Esophagus muscularis mucosa (tissue), 4 donors: ENCODE measurements at places on chromosomes 12 and 14.

GRCh38 chr14:103545915-103546651, 16.4 kb downstream of the BAG5 start:
- no peak overlapping the region for H3K4me3 ChIP-seq
- no peaks in the 10 kb centered on the region for H3K36me3 ChIP-seq
- no peaks in the 10 kb centered on the region for H3K27me3 ChIP-seq
- H3K27ac ChIP-seq = peak overlapping the region; percentile 94
- H3K4me1 ChIP-seq = peaks cover 72% of the 10 kb centered on the region

DNA sequence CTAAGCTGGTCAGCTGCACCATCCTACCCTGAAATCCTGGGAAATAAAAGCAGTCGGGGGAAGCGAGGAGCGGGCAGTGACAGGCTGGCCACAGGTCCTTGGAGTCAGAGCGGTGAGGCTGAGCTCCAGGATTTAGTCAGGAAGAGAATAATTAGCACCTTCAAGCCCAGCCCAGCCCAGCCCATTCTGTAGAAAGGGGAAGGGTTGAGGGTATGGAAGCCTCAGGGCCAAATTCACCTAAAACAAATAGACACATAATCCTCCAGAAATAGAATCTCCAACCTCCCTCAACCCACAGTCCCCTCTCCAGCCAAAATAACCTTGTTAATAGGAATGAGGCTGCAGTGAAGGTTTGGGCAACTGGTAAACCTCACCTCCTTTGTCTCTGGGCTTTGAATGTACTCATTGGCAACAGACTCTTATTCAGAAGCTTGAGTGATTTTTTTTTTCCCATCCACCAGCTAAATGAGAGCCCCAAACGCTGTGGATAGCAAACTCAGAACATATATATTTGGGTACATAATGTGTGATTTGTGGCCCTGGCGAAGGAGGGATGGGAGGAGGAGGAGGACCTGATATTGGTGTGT, 334.1 kb downstream of the DPF3 start:
- H3K4me1 ChIP-seq = no peaks in the 10 kb centered on the region
- no peaks in the 10 kb centered on the region for H3K27me3 ChIP-seq
- DNase-seq = no peak
- H3K36me3 ChIP-seq = no peaks in the 10 kb centered on the region

GRCh38 chr14:55417955-55418354, 6.3 kb upstream of the ATG14 start:
- no peaks in the 10 kb centered on the region for H3K36me3 ChIP-seq
- no peak overlapping the region for H3K27ac ChIP-seq
- no peaks in the 10 kb centered on the region for H3K4me1 ChIP-seq
- DNase-seq = no peak
- no peak overlapping the region for H3K4me3 ChIP-seq

DNA sequence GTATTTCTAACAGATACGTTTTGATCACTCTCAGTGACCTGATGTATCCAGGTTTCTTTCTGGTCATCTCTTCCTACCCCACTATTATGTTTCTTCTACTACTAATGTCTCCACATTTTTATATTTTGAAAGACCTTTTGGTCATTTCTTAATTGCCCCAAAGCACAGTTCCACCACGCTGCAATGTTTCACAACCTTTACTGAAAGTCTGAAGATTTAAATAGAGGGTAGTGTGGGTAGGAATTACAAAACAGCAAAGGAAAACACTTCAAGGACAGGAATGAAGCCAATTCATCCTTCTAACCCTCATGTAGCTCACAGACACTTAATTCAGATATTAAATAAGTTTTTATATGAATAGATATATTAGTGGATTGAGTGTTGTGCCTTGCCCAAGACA, 36.1 kb upstream of the SLC16A7 start:
- no peak for DNase-seq
- no peak overlapping the region for H3K4me3 ChIP-seq
- no peaks in the 10 kb centered on the region for H3K27me3 ChIP-seq
- no peak overlapping the region for H3K27ac ChIP-seq
- H3K36me3 ChIP-seq = no peaks in the 10 kb centered on the region
- H3K4me1 ChIP-seq = no peaks in the 10 kb centered on the region

GRCh38 chr12:129119537-129119936, 266.3 kb downstream of the GLT1D1 start:
- H3K27me3 ChIP-seq = peaks cover 13% of the 10 kb centered on the region
- no peaks in the 10 kb centered on the region for H3K36me3 ChIP-seq
- no peaks in the 10 kb centered on the region for H3K4me1 ChIP-seq
- DNase-seq = no peak
- H3K4me3 ChIP-seq = no peak overlapping the region

DNA sequence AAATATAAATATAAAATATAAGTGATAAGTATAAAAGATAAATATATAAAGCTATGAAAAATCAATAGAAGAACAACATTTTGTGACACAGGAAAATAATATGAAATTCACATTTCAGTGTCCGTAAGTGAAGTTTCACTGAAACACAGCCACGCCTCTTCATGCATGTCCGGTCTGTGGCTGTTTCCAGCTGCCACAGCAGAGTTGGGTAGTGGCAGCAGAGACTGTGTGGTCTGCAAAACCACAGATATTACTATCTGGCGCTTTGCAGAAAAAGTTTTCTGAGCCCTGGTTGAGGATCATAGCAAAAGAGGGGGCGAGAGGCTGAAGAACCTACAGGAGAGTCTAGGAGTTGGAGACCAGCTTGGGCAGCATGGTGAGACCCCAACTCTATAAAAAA, 780 bp downstream of the SERPINA4 start:
- no peaks in the 10 kb centered on the region for H3K27me3 ChIP-seq
- no peaks in the 10 kb centered on the region for H3K4me1 ChIP-seq
- H3K36me3 ChIP-seq = no peaks in the 10 kb centered on the region

- DNase-seq = no peak
- H3K4me1 ChIP-seq = peaks cover 10% of the 10 kb centered on the region
- no peaks in the 10 kb centered on the region for H3K36me3 ChIP-seq
- H3K4me3 ChIP-seq = no peak overlapping the region
These were observed 440.9 kb downstream of the LRIG3 start for GRCh38 chr12:58479401-58479800.

DNA sequence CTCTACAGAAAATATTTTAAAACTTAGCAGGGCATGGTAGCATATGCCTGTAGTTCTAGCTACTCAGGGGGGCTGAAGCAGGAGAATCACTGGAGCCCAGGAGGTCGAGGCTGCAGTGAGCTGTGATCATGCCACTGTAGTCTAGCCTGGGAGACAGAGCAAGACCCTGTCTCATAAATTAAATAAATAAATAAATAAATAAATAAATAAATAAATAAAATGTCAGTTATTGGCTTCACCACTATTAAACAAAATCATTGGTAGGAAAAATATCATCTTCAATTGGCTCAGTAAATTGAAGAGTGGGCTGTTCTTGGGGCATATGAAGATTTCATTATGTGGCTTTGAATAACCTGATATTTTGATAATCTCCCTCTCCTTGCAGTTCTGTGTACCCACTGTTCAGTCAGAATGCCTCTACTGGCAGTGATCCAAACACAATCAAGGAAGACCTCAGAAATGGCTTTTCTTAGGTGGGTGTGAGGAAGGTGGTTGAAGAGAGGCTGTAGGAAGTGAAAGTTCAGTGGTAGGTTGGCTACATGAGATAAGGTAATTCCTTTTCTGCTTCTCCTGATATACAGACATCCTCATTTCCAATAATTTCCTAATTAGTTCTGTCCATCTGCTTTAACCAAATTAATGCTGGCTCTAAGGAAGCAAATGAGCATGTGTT, 175.8 kb downstream of the MSRB3 start:
- H3K27me3 ChIP-seq = no peaks in the 10 kb centered on the region
- peaks cover 10% of the 10 kb centered on the region for H3K36me3 ChIP-seq
- H3K4me3 ChIP-seq = no peak overlapping the region
- no peak for DNase-seq
- H3K4me1 ChIP-seq = peaks cover 17% of the 10 kb centered on the region
- no peak overlapping the region for H3K27ac ChIP-seq

DNA sequence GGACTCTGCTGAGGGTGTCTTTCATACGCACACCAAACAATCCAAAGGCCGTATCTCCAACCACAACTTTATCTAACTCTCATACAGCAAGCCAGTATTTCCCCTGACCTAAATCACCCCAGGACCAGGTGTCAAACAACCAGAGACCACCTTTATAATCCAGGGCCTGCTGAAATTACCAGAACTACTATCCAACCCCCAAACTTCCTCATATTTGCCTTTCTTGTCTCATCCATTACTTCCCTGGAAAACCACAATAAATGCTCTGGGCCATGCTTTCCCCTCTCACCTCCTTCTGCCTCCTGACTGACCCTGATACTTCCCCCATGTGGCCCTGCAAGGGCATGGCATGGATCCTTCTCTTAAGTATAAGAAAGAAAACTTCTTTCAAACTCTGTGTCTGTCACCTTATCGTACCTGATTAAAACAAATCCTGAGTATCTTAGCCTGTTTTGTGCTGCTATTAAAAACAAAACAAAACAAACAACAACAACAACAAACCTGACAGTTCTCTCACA, 44.7 kb upstream of the CRACR2A start:
- no peak overlapping the region for H3K27ac ChIP-seq
- no peak overlapping the region for H3K4me3 ChIP-seq

- peaks cover 4% of the 10 kb centered on the region for H3K4me1 ChIP-seq
- H3K36me3 ChIP-seq = peaks cover 56% of the 10 kb centered on the region
- H3K27ac ChIP-seq = no peak overlapping the region
- DNase-seq = no peak
These were observed 9.2 kb downstream of the NDUFA12 start for GRCh38 chr12:94994312-94994711.

GRCh38 chr12:102347811-102348210, 132.6 kb downstream of the IGF1 start:
- no peaks in the 10 kb centered on the region for H3K36me3 ChIP-seq
- H3K27ac ChIP-seq = no peak overlapping the region
- H3K4me1 ChIP-seq = no peaks in the 10 kb centered on the region
- DNase-seq = no peak

- peaks cover 5% of the 10 kb centered on the region for H3K4me1 ChIP-seq
- H3K4me3 ChIP-seq = no peak overlapping the region
- H3K36me3 ChIP-seq = no peaks in the 10 kb centered on the region
- H3K27me3 ChIP-seq = peaks cover 52% of the 10 kb centered on the region
- no peak overlapping the region for H3K27ac ChIP-seq
These were observed 5.5 kb downstream of the ASCL1 start for GRCh38 chr12:102962986-102963385.

DNA sequence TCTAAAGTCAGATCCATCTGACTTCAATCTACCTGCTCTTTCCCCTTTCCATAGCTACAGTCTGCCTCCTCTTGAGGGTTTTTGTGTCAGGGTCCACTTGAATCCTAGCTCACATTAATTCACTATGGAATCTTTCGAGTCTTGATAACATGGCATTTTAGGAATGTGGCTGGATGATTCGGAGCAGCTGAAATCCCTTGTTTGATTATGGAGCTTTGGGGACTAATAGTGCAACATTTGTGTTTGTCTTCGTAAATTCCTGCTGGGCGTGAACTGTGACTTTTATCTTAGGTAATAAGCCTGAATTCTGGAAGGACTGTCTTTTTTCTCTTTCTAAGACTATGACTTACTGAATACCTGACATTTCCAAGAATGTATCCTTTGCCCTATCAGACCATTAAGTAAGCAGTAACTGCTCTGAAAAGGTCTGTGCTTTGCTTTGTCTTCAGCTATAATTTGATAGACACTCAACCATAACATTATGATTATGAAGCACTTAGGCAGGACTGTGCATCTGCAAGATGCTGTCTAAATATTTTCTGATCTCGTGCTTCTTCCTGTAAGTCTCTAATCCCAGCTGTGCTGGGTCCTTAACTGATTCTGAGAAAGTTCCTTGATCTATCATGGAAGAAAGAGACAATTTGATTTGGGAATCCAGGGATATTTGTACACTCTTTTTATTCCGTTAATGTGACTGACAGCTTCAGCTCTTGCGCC, 19.0 kb upstream of the PELI2 start:
- no peak overlapping the region for H3K27ac ChIP-seq
- no peaks in the 10 kb centered on the region for H3K36me3 ChIP-seq
- DNase-seq = no peak
- no peak overlapping the region for H3K4me3 ChIP-seq

- H3K4me1 ChIP-seq = peaks cover 49% of the 10 kb centered on the region
- no peak overlapping the region for H3K27ac ChIP-seq
- no peak overlapping the region for H3K4me3 ChIP-seq
- H3K27me3 ChIP-seq = no peaks in the 10 kb centered on the region
- H3K36me3 ChIP-seq = no peaks in the 10 kb centered on the region
These were observed 83.4 kb downstream of the PDE3A start for GRCh38 chr12:20451761-20452160.

GRCh38 chr12:111248236-111249017, 120.5 kb downstream of the PHETA1 start:
- no peak overlapping the region for H3K27ac ChIP-seq
- H3K4me3 ChIP-seq = no peak overlapping the region
- no peaks in the 10 kb centered on the region for H3K27me3 ChIP-seq
- H3K36me3 ChIP-seq = no peaks in the 10 kb centered on the region

DNA sequence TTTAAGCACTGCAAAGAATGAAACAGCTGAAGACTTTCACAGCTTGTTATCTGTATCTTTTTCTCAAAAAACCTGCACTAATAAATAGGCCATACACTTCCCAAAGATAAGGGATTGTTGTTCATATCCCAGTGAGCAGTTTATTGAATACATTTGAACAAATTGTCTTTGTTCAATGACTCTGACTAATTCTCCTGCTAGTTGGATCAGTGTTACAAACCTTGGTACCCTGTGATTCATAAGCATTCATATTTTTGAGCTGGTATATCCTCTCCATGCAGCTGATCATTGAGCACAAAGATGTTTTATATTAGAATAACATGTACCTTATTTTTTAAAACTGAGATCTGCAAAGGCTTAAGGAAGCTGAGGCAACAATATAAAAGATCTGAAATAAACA, 58.9 kb upstream of the FSCB start:
- H3K36me3 ChIP-seq = no peaks in the 10 kb centered on the region
- H3K27ac ChIP-seq = no peak overlapping the region
- no peak overlapping the region for H3K4me3 ChIP-seq
- no peaks in the 10 kb centered on the region for H3K4me1 ChIP-seq

- DNase-seq = no peak
- no peaks in the 10 kb centered on the region for H3K36me3 ChIP-seq
- H3K4me3 ChIP-seq = no peak overlapping the region
These were observed 42.9 kb downstream of the IFNG-AS1 start for GRCh38 chr12:68031881-68032739.

DNA sequence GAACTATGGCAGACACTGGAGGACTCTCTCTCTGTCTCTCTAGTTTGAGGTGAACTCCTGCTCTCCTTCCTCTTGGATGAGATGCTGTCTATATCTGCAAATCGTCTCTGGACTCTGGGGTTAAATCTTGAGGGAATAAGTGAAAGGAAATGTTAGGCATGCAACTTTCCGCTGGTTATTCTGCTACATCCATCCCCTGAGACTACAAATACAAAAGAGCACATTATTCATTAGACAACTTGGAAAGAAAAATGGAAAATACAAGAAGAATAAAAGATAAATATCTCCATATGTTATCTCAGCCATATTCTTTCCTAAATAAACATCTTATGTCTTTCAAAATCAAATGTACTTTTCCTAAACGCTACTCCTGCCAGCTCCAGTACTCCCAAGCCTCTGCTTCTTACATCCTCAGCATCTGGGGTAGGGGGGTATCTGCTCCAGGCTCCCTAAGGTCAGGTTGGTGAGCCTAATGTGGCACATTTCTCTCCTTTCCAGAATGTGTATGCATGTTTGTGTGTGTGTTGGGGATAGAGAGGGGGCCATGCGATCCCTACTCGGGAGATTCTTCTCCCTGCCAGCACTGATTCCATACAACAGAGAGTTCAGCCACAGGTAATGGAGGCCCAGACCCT, 102.9 kb upstream of the FSCB start:
- H3K27ac ChIP-seq = no peak overlapping the region
- no peak overlapping the region for H3K4me3 ChIP-seq
- no peaks in the 10 kb centered on the region for H3K4me1 ChIP-seq
- no peaks in the 10 kb centered on the region for H3K36me3 ChIP-seq
